Fibroblast of lung (primary cell): ENCODE measurements at places on chromosomes 5 and 9.
A peak's percentile ranks its signal among the peaks of the same experiment; 100 is the strongest.

GRCh38 chr5:140423609-140424008 lies 22.0 kb downstream of the ANKHD1 start:
- DNase-seq, result no peak

- DNase-seq, result no peak
Observed at GRCh38 chr5:92644266-92644886, 936.6 kb downstream of the NR2F1-AS1 start.

- peak; percentile 47 for DNase-seq
Observed at GRCh38 chr5:180868960-180869359, 7.9 kb upstream of the ZFP62 start.

GRCh38 chr5:25544652-25545249 lies 900.0 kb upstream of the CDH10 start:
- DNase-seq, result no peak

DNA sequence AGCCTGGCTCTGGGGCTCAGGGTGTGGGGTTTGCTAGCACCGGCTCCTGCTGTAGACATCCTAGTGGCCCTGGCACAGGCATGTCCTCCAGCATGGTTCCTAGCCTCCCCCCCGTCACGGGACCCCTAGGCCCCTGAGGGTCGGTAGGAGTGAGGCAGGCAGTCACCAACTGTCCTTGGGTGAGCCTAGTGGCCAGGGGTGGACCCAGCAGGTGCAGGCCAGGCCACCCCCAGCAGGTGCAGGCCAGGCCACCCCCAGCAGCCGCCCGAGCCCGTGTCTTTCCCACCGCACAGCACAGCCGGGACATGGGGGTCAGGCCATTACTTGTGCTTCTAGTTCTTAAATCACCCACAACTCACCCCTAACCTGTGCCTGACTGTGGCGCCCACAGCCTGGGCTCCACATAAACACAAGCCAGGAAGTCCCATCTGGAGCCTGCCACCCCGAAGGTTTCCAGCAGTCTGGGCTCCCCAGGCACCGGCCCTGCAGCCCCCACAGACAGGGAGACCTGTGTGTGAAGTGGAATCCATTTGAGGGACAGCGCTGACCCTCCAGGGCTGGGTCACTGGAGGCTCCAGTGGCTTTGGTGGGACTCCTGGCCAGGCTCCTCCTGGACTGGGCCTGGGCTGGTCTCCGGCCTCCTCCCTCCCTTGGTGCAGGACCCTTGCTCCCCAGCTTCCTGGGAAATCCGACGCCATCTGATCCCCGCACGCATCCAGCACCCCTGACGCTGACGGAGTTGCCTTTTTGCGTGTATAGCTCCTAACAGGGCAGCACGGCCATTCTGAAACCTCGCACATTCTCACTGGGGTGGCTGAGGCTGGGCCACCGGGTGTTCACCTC lies 114.1 kb upstream of the LPCAT1 start:
- no peak for DNase-seq

DNA sequence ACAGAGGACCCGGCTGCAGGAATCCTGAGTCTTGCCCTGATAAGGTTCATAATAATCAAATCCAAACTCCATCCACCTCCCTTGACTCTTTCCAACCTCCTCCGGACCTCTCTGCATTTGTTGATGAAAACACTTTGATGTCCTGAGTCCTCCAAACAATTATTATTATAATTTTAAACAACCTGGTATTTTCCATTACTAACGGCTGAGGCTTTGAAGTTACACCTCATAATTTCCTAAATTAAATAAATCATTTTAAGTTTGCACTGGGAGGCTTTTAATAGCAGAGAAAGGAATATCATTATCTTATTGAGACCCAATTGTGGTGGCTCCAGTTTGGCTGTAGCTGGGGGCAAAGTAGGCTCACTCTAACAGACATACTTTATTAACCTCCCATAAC lies 9.5 kb downstream of the MSX2 start:
- no peak for DNase-seq

- no peak for DNase-seq
Observed at GRCh38 chr5:160363660-160364395, 6.6 kb downstream of the C1QTNF2 start.

- DNase-seq, result no peak
Observed at GRCh38 chr9:75085640-75086039, 2.3 kb downstream of the NMRK1 start.

GRCh38 chr9:18235181-18235908 lies 238.6 kb upstream of the ADAMTSL1 start:
- no peak for DNase-seq

DNA sequence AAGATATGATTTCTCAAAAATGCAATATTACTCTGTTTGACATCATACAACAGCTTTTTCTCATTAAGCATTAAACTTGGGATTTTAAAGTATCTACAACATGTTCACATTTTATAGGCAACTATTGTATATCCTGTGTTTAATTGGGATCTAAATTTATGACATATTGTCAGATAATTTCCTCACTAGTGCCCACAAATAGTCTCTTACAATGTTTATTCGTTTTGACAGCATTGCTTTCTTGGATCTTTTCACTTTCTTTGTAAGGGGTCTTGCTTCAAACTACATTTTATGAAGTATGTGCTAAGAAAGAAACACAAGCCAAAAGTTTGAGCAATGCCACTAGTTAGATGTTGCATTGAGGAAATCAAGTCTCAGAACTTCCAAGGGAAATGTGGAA lies 285.1 kb downstream of the TMEM167A start:
- no peak for DNase-seq

DNA sequence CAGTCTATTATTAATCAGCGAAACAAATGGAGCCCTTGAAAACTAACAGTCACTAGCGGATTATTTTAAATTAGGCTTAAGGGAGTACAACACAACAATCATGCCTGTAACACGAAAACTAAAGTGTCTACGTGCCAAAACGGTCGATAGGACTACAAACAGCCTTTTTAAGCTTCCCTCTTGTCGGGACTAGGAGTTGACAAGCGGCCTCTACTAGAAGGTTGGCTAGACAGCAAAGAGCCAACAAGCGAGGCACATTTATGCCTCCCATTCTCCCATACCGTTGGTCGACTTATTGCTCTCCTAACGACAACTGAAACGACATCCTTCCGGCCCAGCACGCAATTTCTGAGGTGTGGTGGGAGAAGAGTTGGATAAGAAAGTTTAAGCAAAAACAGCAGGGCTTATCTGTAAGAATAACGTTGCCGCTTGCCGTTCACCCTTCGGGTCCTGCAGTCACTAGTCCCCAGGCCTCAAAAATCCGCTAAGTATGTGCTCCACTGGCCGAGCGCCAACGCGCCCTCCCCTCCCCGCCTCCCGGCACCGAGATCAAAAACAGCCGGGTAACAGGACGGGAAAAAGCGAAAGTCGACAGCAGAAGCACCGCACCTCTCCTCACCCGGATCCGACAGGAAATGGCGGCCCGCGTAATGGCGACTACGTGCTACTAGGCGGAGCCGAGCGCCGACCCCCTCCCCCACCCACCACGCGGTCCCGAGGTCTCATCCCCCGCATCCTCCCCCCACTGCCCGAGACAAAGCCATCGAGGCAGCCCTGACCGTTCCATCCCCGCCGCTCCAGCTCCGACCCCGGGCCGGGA lies 813 bp downstream of the HNRNPK start:
- peak; percentile 76 for DNase-seq

GRCh38 chr9:132800038-132800648 lies 77.9 kb downstream of the AK8 start:
- DNase-seq, result peak; percentile 34

GRCh38 chr5:36334315-36334714 lies 32.6 kb upstream of the RANBP3L start:
- no peak for DNase-seq

DNA sequence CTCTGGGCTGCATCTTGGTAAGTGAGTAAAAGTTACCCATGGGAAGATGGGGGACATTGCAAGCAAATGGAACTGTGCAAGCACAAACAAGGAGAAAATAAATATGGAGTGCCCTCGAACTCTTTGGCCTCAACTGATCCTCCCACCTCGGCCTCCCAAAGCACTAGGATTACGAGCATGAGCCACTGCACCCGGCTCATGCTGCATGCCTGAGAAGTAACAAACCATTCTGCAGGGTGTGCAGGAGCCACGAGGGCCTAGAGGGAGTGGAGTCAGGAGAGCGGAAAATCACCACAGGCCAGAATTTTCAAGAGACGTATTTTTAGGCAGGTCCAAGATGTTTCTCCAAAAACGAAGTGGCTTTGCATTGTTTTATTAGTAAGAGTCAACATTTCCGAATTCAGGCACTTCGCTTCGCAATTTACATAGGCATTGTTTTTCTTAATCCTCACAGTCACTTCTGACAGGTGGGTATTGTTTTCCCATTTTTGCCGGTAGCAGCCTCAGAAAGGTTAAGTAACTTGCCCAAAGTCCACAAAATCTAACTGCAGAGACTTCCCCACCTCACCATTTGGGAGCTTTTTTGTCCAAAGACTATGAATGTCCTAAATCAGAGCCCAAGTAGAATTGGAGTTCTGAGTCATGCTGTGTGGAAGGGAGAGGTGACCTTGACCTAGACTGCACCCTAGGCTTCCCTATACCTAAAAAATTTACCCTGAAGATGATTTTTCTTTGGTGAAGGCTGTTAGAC lies 230.2 kb downstream of the NR3C1 start:
- no peak for DNase-seq

DNA sequence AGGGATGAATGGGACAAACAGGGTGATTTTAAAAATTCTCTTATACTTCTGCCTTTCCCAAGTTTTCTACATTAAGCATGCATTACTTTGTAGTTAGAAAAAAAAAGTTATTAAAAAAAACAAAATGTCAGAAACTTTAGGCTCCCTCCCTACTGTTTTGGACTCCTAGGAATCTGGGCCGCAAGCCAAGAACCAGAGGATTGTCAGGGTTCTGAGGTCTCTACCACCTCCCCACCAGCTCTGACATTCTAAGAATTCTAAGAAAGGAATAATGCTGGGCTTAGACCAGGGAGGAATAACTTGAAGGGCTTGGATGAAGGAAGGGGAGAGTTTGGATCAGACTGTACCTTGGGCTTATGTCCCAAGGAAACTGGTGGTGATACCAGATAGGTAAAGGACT lies 1.1 kb upstream of the ARHGEF39 start:
- DNase-seq, result no peak

GRCh38 chr5:113172231-113172826 lies 195.7 kb downstream of the DCP2 start:
- no peak for DNase-seq

GRCh38 chr5:80041527-80041926 lies 6.4 kb downstream of the THBS4 start:
- no peak for DNase-seq

- DNase-seq, result peak; percentile 64
Observed at GRCh38 chr5:122586351-122586750, 188.5 kb upstream of the SNX2 start.

DNA sequence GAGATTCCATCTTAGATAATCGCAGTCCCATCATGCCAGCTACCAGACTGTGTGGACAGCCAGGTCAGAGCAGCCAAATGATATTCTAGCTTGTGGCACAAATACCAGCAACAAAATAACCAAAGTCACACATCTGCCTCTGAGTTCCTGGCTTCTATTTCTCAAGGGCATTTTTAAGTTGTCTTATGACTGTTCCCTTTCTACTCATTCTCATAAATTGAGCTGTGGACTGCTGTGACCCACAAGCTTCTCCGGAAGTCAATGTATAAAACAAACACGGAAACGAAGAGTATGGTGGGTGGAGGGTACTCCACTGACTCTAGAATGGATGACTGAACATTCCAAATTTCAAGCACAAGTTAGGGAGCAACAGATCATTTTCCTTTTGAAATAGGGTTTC lies 43.9 kb downstream of the PDCD1LG2 start:
- no peak for DNase-seq

- no peak for DNase-seq
Observed at GRCh38 chr9:20138841-20139240, 350.0 kb upstream of the SLC24A2 start.

DNA sequence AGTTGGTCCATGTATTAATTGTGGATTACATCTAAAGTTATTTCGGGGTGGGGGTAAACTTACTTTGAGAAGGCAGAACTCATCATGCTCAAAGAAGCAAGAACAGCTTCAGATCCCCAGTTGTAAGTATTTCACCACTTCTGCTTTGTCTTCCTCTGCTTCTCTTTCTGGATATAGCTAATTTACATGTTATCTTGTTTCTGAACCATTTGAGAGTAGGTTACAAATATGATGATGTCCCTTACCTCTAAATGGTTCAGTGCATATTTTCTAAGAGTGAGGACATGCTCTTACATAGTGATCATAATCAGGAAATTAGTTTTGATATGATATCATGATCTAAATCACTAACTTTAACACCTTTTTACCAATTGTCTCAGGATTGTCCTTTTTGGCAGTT lies 11.9 kb downstream of the TRIO start:
- no peak for DNase-seq

GRCh38 chr9:132662152-132662945 lies 7.4 kb downstream of the DDX31 start:
- DNase-seq, result no peak

- peak; percentile 48 for DNase-seq
Observed at GRCh38 chr9:5052838-5053237, 67.8 kb downstream of the JAK2 start.

- no peak for DNase-seq
Observed at GRCh38 chr5:36180556-36181350, 28.8 kb downstream of the SKP2 start.

DNA sequence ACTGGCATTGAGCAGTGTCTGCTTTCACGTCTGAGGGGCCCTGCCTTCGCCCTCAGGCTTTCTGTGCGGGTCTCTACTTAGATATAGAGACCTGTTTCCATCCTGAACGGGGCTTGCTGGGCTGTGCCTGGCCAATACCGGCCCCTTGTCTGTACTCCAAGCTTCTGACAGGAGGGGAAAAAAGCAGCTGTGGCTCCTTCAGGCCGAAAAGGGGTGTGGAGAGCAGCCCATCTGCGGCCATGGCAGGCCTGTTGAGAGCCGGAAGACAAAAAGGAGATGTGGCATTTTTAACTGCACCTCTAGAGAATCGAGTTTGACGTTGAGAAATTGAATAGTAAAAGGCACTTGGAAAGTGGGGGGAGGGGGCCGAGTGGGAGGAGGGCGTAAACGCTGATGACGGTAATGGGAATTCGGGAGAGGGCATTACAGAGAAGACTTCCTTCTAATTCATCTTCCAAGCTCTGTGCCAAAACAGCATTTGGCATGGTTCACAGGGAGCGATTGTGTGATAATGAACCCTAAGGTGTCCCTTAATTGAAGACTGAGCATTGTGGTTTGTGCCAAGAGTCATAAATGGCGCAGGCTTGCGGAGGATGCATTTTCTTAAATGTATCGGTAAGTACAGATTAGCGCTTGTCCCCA lies 25.1 kb upstream of the PRDM12 start:
- no peak for DNase-seq

DNA sequence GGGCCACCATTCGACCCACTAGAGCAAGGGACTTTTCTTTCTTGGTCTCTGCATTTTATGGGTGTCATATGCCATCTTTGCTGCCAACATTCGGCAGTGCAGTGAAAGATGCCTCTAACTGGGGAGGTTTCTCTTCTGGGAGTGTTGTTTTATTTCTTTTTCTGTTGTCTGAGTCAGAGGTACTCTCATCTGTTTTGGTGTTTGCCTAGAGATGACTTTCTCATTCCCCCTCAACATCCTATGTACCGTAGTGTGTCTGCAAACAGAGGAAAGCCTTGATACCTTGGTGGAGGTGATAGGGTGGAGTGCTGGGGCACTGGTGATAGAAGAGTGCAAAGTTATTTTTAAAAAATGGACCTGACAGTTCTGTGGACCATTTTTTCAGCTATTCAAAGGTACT lies 182.1 kb downstream of the ARHGAP26 start:
- DNase-seq, result no peak

GRCh38 chr5:88964831-88965230 lies 81.8 kb upstream of the MEF2C start:
- no peak for DNase-seq

- no peak for DNase-seq
Observed at GRCh38 chr5:179292202-179292601, 53.1 kb downstream of the ADAMTS2 start.

- DNase-seq, result no peak
Observed at GRCh38 chr5:2577312-2578036, 174.0 kb downstream of the IRX2 start.

- no peak for DNase-seq
Observed at GRCh38 chr9:93475108-93475507, 21.7 kb upstream of the FAM120AOS start.
